ENCODE measurements at places on chromosomes 11 and 22.
A peak's percentile ranks its signal among the peaks of the same experiment; 100 is the strongest.

GRCh38 chr11:68081691-68082090 lies 39.5 kb downstream of the CHKA start:
- no peak for DNase-seq

- no peak for DNase-seq
Observed at GRCh38 chr11:61645179-61645868, 34.9 kb upstream of the DAGLA start.

DNA sequence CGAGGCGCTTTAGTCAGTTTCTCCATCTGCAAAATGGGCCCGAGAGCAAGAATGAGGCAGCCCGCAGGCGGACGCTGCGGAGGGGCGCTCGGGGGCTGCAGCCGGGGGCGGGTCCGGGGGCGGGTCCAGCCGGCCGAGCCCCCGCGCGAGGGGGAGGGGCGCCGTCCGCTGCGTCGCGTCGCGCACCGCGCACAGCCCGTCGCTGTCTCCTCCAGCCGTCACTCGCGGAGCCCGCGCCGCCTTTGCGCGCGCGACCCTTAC lies 282 bp downstream of the PC start:
- peak; percentile 84 for DNase-seq

- no peak for DNase-seq
Observed at GRCh38 chr11:56010716-56011115, 16.3 kb upstream of the OR5F1 start.

DNA sequence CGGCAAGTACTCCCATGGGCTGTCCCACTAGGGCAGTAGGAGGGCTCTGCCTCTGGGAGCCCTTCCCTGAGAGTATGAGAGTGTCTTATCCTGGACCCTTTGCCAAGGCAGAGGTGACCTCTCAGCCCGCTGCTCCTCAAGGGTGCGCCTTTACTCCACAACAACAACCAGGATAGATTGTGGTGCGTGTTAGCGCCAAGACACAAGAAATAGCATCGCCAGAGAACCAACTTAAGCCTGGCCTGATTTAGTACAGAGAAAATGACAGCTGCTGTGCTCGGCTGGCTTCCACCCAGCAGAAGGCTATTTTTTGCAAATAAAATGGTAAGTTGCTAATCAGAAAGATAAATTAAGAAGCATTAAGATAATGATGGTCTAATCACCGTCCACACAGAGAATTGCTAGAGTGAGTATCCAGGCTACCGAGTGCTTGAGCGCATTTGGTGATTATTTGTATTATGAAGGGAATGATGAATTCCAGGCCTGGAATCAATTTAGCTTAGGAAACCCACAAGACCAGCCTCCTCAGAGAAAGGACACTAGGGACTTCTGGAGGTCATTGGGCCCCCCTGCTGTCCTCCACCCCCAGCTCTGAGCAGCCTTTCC lies 119.8 kb downstream of the PKNOX2 start:
- DNase-seq: no peak

- DNase-seq: no peak
Observed at GRCh38 chr22:45308391-45308956, 1.3 kb upstream of the FAM118A start.

GRCh38 chr11:3658252-3658651 lies 12.9 kb downstream of the CHRNA10 start:
- DNase-seq: no peak

DNA sequence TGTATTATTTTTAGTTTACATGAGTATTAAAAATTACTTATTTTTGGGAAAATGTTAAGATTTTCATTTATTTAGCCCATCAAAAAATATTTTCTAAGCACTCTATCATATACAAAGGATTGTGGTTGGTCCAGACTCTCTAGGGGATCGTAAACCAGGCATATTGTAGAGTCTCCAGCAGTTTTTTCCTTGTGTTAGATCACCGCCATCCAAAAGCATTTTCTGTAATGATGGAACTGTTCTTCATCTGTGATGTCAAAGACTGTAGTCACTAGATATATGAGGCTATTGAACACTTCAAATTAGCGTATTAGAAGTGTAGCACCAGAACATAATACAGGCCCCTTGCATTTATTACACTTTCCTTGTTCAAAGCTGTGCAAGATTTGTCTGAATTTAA lies 154.9 kb downstream of the SBF2 start:
- no peak for DNase-seq

GRCh38 chr11:122690801-122691548 lies 35.5 kb downstream of the UBASH3B start:
- no peak for DNase-seq

DNA sequence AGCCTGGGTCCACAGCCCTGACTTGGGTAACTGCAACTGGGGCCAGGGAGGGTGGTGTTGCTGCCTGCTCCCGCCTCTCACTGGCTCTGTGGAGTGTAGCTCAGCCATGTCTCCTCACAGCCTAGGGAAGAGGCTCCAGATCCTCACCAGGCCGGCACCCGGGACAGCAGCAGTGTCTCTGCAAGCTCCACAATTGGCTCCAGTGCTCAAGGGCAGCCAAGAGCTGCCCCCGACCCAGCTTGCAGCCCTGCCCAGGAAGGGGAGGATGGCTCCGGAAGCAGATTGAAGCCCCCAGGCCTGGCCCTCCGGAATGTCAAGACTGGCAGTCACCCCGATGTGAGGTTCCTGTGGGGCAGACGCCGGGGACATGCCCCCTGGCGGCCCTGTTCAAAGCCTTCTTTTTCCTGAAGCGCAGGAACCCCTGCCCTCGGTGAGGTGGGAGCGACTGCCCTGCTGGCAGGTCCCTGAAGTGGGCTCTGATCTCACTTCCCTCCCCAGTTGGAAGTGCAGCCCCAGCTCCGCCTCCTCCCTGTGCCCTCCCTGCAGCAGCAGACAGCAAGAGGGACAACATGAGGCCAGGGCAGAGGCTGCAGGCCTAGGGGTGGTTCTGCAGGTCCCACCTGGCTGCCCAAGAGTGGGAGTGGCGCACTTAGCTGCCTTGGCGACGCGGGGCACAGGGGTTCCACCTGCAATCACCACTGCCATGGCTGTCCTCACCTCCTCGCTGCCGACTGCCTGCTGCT lies 816.2 kb upstream of the LUZP2 start:
- DNase-seq: no peak

GRCh38 chr11:34819740-34820482 lies 96.3 kb downstream of the APIP start:
- DNase-seq: no peak

GRCh38 chr11:8229299-8230177 lies 34.1 kb downstream of the LMO1 start:
- no peak for DNase-seq

DNA sequence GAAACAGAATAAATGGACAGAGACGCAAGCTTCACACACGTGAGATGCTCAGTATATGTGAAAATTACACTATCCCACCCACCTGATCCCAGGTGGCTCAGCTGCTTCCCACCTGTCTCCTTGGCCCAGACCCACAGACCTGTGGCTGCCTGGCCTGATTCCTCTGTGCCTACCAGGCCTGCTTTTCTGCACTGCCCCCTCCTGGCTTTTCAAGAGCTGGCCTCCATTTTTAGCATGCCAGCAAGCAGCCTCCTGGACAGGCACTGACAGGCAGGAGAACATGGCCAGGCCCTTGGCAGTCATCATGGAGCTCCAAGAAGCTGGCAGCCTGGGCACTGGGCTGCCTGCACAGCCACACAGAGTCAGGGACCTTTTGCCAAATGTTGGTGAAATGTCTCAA lies 79.5 kb upstream of the HMGXB4 start:
- DNase-seq: peak; percentile 62

- DNase-seq: no peak
Observed at GRCh38 chr11:39288011-39288410, 2171.4 kb downstream of the LRRC4C start.

GRCh38 chr11:116342148-116342547 lies 430.6 kb downstream of the BUD13 start:
- no peak for DNase-seq

- no peak for DNase-seq
Observed at GRCh38 chr22:39719559-39720450, 149.3 kb downstream of the CACNA1I start.

DNA sequence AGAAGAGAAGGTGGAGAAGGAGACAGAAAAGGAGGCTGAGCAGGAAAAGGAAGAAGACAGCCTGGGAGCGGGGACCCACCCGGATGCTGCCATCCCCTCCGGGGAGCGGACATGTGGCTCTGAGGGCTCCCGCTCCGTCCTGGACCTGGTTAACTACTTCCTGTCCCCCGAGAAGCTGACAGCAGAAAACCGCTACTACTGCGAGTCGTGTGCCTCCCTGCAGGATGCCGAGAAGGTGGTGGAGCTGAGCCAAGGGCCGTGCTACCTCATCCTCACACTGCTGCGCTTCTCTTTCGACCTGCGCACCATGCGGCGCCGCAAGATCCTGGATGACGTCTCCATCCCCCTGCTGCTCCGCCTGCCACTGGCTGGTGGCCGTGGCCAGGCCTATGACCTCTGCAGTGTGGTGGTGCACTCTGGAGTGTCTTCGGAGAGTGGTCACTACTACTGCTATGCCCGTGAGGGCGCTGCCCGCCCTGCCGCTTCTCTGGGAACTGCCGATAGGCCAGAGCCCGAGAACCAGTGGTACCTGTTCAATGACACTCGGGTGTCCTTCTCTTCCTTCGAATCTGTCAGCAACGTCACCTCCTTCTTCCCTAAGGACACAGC lies 21.4 kb downstream of the USP35 start:
- DNase-seq: no peak

DNA sequence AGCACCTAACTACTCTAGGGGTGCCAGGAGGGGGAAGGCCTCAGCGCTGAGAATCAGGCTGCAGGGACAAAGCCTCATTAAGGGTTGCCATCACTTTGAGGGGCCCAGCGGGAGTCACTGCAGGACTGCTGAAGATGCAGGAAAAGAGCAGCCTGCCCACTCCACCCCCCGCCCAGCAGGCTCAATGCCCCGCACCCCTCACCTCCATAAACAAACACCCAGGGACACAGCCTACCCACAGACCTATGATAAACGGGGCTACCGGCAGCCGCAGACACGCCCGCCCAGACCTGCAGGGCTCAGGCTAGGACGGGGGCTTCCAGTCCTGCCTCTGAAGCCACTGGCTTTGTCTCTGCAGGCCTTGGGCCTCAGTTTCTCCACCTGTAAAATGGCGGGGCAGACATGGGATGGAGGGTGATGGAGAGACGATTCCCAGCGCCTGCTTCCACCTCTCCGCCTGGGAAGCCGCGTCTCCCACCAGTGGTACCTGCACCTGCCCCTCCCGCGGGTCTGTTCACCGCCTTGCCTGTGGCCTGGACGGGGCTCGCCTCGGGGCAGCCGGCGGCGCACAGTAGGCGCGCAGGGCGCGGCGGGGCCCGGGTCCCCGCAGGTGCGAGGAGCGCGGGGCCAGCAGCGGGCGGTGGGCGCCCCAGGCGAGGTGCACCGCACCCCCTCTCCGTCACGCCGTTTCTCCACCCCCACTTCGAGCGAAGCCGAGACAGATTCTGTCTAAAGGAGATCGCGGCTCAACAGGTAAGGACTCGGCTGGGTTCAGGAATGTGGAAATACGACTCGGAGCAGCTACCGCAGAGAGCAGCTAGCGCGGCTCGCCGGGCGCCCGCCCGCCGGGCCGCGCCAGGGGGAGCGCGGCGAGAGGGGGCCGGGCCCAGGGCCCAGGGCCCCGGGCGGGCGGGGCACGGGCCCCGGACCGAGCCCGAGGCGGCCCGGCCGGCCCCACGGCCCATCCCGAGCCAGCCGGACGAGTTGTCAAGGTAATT lies 1.5 kb downstream of the WNT7B start:
- DNase-seq: no peak

GRCh38 chr11:83528877-83529276 lies 242.7 kb upstream of the CCDC90B start:
- no peak for DNase-seq

GRCh38 chr11:87778357-87778756 lies 396.9 kb downstream of the RAB38 start:
- no peak for DNase-seq

GRCh38 chr11:44597358-44598012 lies 32.0 kb downstream of the CD82 start:
- no peak for DNase-seq

GRCh38 chr11:13929395-13929891 lies 33.1 kb upstream of the SPON1 start:
- DNase-seq: no peak
